NCI-H2171 (cell line): ENCODE measurements at places on chromosomes 13 and 19.

GRCh38 chr13:106736941-106737340 lies 169.0 kb upstream of the ARGLU1 start:
- DNase-seq = no peak

DNA sequence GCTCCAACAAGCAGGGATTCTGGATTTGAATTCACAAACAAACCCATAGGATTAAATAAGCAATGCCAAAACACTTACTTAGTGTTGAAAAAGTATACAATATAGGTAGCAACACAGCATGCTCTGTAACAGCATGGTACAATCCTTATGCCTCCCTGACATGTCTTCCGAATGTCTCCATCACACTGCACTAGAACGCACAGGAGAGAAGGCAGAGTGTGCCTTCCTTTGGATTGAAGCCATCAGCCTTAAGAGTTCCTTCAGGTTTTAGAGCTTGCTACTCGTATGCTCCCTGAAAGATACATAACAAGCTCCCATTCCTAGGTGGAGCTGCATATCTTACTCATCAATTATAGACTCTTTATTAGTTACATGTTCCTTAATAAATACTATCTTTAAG lies 1573.9 kb upstream of the PRR20A start:
- DNase-seq = no peak

GRCh38 chr19:38289955-38290354 lies 14.1 kb upstream of the C19orf33 start:
- no peak for DNase-seq

DNA sequence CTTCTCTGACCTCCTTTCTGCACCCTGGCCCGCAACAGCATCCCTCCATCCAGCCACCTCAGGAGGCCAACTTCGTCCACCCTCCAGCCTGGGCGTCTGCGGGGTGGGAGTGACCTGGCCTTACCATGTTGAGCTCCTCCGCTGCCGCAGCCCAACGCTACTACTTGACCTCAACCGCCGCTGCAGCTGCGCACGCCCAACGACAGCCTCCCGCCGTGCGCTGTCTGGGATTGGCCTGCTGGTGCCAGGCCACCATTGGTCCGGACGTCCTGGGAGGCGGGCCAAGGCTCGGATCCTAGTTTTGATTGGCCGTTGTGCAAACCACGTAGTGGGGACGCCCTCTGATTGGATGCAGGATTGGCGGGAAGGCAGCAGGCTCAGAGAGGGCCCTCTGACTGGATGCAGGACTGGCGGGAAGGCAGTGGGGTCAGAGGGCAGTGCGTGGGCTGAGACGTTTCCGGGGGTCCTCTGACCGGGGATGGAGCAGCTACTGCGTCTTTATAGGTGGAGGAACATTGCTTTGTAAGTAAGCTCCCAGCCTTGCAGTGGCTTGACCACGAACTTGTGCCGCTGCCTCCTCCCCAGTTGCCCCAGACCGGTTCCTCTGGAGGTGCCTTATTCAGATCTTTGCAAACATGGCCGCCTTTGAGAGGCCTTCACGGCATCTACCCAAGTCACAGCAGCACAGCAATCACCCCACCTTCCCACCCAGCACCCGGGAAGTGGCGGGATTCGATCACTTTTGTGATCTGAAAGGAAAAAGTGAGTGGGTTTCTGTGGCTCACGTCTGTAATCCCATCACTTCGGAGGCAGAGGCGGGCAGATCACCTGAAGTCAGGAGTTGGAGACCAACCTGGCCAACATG lies at the start of gene TUBA3C:
TUBA3C (minus strand) TSS at position 204 of the 865 bp plus-strand sequence; CDS start at position 127, 77 bp downstream.
- DNase-seq = no peak

DNA sequence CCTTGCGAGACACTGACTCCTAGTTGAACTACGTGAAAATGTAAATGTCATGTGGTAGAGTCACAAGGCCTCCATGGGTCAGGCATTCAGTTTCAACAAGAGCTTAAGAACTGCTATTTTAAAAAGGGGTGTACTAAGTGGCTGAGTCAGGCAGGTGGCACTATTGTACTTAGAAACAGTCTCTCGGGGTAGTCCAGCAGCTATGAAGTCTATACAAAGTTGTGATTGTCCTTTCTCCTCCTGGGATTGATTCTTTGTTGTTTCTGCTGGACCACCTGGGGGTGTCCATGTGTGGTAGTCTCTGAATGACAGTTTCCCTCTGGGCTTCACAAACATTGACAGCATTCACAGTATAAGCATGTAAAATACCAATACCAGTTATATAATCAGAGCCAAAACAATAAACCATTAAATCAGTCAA lies 33.0 kb downstream of the UGGT2 start:
- no peak for DNase-seq

GRCh38 chr19:4019578-4019977 lies 12.0 kb downstream of the PIAS4 start:
- no peak for DNase-seq

- no peak for DNase-seq
These were observed 4.9 kb downstream of the ZNF506 start for GRCh38 chr19:19816679-19817078.

- DNase-seq = no peak
These were observed 1.2 kb downstream of the LSM4 start for GRCh38 chr19:18321734-18322102.

- DNase-seq = no peak
These were observed 49.9 kb upstream of the MEDAG start for GRCh38 chr13:30856005-30856790.

DNA sequence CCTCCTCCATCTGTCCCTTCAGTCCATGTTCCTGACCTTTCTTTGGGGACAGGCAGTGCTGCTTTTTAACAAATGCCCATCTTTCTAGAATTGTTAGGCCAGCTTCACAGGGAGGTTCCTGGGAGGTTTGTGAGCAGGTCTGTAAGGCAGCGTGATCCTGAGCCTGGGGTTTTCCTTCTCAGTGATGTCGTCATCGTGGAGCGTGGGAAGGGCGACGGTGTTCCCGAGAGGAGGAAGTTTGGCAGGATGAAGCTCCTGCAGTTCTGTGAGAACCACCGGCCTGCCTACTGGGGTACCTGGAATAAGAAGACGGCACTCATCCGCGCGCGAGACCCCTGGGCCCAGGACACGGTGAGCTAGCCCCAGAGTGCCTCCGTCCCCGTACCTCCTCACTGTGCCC lies 26.8 kb downstream of the CHAF1A start:
- no peak for DNase-seq

GRCh38 chr13:74464670-74465069 lies 330.5 kb upstream of the KLF12 start:
- DNase-seq = no peak
